ENCODE measurements at places on chromosomes 7 and 10. TPM values are rescaled to one million over a fixed set of nuclear protein-coding genes. Genes with fewer than 3 reads are reported as not detected.

Gene GNG11
- 18.4 TPM for total RNA-seq

Gene CUBN
- 1.7 TPM for total RNA-seq

Gene OR2A1
- total RNA-seq: not detected

Gene WDR86
- total RNA-seq: 19.7 TPM

Gene SPAM1
- total RNA-seq: not detected
